ENCODE measurements at places on chromosomes 12 and 14.

DNA sequence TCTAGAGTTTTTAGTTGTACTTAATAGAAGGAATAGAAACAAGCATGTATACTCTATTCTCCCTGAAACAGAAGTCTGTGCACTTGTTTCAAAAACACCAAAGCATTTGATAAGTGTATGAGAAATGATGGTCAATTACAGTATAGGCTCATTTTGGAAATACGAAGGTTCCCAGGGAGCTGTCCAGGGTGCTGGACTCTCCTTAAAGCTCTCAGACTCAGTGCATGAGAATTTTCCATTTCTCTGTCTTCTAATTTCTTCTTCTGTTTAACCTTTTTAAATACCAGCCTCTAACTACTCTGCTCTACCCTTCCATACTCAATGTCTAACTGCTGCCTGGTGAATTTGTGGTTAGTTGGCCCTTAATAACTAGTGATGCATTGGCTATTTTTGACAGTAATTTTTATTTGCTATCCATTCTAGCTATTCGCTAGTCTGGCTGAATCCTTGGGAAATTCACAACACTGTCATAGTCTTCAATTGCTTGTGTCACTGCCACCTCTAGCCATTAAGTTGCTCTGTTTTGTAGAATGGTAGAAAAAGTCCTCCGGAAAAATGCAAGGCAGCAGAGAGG lies 229.2 kb downstream of the NRXN3 start:
- no peak for DNase-seq

- no peak for DNase-seq
Observed at GRCh38 chr14:32078023-32078857, 1.1 kb downstream of the ARHGAP5 start.

DNA sequence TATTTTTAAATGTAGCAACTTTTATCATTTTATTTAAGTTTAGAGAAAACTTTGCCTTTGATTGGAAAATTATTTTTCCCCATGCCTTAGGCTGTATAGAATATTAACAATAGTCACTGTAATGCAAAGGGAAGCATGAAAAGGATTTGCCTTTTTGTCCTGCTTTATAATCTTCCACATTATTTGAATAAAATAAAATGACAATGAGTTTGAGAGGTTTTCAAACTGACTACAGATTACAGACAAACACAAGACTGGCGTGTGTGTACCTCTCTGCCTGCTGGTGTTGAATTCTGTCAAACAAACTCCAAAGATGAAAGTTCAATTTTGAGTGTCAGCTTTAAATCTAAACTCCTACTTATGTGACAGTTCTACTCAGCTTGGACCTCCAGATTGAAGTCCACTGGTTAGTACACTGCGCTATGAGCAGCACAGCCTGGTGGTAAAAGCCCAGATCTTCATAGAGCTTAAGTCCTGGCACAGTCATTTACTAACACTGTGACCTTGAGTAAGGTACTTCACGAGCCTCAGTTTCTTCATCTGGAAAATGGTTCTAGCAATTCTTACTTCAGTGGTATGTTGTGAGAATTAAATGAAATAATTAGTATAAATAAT lies 98.3 kb upstream of the CPNE8 start:
- DNase-seq, result no peak

- DNase-seq, result peak; percentile 79
Observed at GRCh38 chr12:124646385-124647230, 79.2 kb upstream of the NCOR2 start.

DNA sequence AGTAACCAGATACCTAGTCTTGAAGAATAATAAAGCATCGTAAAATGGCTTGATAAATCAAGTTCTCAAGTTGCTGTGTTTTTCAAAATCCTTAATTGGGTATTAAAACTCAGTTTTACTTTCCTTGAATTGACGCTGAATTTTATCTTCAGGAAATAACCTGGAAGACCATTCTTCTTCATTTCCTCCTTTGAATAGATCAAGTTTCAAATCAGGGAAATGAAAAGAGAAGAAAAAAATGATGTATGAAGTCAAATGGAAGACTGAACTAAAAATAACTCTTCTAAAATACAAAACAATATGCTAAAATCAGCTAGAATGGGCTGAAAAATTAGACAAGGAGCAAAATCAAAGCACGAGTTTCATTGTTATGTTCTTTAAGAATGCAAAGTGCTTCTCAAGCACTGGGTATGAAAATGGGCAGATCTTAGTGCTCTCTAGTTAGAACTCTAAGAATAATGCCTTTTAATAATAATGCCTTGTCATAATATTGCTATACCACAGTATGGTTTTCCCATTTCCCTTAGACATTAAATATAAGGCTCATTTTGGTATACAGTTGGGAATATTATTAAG lies 54.6 kb upstream of the CLEC14A start:
- DNase-seq, result no peak

DNA sequence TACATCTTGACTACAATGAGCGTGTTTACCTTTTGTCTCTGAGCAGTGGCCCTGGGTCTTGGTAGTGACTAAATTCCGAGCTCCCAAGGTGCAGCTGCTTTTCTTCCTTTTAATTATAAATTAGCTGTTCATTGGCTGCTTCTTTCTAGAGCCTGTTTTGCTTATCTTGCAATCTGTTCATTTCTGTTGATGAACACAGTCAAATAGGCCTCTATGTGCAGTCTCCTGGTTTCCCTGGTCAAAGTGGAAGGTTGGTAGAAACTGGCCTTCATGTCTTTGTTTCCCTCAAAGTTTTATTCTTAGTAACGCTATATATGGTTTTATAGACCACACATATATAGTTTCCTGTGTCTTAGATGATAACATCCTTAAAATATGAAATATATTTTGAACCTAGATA lies 94.1 kb downstream of the DUSP16 start:
- DNase-seq, result no peak

- DNase-seq, result peak; percentile 53
Observed at GRCh38 chr12:49763006-49763591, 21.7 kb downstream of the TMBIM6 start.

Measured in stimulated activated CD8-positive, alpha-beta memory T cell treated with anti-CD3 and anti-CD28 coated beads, Interleukin-7, amount 100 ng/mL, for 4 hours (primary cell).